ENCODE measurements at places on chromosomes 1 and 21.
A peak's percentile ranks its signal among the peaks of the same experiment; 100 is the strongest.

GRCh38 chr21:26964170-26964778, 2.6 kb downstream of the ADAMTS5 start:
- DNase-seq: no peak

DNA sequence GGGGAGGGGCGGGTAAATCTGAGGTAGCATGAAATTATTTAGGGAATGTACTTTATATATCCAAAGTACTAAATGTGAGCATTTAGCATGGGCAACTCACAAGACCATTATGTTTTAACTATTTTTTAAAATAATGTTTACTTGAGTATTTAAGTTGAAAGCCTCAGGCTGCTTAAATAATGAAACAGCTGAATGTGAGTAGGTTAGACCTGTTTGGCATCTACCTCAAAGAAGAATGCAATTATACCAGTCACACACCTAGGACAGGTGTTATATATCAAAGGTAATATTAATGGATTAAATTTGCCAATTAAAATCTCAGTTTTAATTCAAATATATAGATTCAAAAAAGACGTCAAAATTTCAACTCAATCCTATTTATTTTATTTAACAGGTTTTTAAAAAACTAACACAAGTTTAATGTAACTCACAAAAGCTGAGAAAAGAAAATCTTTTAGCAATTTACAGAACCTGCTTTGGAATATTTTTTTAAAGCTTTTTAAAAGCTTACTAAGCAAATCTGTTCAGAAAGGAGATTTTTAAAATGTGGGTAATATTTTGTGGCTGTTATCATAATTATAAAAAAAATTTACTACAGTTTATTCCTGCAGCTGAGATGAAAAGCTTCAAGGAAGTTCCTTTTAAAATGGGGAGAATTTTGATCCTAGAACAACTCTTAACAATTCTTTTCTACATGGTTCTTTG, 104.6 kb upstream of the LBR start:
- no peak for DNase-seq

GRCh38 chr21:43988506-43989230, 23.4 kb upstream of the TRAPPC10 start:
- DNase-seq: no peak

DNA sequence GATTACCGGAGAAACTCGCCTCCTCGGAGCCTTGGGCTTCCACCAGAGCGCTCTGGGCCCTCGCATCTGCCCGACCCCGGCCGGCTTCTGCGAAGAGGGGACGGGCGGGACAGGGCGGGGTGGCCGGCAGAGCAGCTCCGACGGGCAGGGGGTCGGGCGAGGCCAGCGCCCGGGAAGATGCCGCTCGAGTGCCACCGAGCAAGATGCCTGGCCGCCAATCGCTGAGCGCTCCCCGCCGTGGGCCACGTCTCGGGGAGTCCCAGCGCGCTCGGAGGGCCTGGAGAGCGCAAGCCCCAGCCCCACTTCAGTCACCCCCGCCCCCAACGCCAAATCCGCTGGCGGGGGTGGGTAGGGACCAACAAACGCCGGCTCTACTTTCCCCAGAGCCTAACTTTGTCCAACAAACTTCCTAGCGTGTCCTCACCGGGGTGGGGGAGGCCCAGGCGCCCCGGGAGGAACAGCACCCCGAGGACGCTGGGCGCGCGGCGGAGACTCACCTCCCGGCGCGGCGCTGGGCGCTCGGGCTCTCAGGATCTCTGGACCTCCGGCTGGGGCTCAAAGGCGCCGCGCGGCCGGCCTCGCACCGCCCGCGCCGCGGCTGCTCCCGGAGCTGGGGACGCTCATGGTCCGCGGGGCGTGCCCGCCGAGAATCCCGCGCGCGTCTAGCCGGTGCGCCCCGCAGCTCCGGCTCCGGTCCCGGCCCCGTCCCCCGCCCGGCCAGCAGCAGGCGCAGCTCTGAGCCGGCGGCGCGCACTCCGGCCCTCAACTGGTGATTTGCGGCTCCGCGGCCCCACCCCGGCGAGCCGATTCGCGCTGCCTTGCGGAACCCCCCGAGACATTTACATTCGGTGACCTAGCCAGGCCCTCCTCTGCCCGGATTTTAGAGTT, at the start of gene BCAR3:
Gene BCAR3, minus strand, starts transcription at position 737 of the 888 bp plus-strand sequence. CDS start 6,907 bp downstream, outside the sequence.
- peak; percentile 53 for DNase-seq

DNA sequence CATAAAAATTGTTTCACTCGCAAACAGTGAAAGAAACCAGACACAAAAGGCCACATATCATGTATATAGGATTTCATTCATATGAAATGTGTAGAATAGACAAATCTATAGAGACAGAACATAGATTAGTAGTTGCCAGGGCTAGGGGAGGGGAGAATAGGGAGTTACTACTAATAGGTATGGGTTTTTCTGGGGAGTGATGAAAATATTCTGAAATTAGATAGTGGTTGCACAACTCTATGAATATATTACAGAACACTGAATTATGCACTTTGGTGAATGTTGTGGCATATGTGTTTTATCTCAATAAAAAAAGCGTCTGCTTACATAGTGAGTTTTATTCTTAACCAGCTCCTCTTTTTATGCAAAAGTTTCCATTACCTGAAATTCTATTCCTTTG, 21.6 kb downstream of the SYT14 start:
- no peak for DNase-seq

All from NAMALWA (cell line).